ENCODE measurements at places on chromosomes 6 and 20.

GRCh38 chr20:42392442-42392841 lies 774.3 kb upstream of the CHD6 start:
- no peak for DNase-seq

DNA sequence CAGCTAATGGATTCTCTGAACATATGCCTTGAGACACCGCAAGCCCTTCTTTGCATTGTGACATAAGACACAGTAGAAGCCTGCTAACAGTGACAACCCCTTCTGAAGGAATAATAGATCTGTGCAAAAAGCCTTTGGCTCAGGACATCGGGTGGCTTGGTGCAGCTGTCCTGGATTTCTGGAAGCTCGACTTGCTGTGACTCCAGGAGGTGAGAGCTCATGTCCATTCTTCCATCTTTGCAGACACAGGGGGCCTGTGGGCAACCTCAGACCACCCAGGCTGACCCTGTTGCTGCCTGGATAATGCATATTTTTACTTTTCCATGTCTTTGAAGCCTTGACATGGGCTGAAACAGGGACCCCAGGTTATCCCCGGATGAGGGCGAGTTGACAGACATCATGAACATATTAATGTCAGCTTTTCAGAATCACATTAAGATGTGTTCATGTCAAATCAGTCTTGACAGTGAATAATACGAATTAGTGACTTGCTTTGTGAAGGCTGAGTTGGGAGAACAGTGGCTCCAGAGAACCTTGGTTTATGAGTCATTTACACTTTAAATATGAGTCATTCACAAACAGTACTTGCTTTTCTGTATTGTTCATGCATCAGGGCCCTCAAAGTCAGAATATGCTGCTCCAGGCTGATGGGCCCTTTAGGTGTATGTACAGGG lies 66.8 kb upstream of the IYD start:
- DNase-seq: no peak

DNA sequence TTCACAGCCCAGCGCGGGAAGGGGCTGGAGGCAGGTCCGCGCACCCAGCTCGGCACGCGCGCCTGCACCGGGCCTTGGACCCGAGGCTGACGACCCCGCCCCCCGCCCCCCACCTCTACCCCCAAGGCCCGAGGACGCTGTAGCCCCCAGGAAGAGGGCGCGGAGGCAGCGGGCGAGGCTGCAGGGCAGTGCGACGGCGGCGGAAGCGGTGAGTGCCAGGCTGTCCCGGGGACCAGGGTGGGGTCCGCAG lies 1.2 kb downstream of the LIME1 start:
- no peak for DNase-seq

DNA sequence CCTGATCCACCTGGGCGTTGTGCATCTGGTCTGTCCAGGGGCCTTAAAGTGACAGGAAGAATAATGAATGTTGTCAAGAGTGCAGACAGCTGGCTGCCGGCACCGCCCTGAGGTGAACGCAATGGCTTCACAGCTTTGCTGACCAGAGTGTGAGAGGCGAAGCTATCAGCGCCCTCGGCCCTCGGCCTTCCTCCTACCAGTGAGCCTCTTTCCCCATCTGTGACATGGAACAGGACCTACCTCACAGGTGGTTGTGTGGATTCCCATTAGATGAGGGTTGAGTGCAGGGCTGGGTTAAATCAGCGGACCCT lies 54.8 kb downstream of the CTCFL start:
- DNase-seq: no peak

- DNase-seq: no peak
Measured at GRCh38 chr6:89302936-89303335, 12.2 kb downstream of the GABRR2 start.

DNA sequence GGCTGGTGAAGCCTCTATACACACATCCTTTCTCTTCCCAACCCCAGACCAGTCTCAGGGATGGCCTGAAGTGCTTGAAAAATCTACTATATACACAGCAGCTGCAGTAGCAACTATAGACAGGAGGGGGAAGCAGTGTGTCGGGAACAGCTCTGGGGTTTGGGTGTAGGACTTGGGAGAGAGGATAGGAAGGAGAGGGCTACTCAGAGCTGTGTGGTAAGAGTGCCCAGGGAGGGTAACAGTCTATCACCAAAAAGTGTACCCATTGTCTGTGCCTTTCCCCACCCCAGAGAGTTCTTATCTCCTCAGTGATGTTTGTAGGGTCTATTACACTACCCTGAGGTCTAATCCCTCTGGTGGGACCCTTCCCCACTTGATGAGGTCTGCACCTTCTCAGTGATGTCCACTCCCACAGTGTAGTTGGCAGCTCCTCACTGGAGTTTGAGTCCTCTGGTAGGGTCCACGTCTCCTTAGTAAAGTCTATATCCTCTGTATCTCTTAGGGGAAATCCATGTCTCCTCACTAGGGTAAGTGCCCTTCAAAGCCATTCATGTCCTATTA lies 1.5 kb upstream of the GGT7 start:
- peak; percentile 56 for DNase-seq

- DNase-seq: no peak
Measured at GRCh38 chr6:144232176-144232831, 52.8 kb upstream of the UTRN start.

DNA sequence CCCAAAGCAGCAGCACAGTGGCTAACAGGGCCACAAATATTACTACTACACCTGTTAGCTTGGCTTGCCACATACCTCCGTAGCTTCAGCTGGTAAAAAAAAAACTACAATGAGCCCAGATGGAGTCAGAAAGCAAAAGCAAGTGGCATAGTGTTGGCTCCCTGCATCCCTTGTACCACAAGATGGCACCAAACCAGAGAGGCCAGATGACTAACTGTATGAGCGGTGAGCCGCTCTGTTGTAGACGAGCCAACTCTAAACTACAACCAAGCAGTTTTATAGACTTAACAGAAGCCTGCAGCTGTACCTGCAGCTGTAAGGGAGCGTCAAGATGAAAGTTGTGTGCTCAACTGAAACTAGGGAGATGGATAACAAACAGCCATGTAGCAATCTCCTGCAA lies 84.5 kb upstream of the MCHR2 start:
- no peak for DNase-seq

DNA sequence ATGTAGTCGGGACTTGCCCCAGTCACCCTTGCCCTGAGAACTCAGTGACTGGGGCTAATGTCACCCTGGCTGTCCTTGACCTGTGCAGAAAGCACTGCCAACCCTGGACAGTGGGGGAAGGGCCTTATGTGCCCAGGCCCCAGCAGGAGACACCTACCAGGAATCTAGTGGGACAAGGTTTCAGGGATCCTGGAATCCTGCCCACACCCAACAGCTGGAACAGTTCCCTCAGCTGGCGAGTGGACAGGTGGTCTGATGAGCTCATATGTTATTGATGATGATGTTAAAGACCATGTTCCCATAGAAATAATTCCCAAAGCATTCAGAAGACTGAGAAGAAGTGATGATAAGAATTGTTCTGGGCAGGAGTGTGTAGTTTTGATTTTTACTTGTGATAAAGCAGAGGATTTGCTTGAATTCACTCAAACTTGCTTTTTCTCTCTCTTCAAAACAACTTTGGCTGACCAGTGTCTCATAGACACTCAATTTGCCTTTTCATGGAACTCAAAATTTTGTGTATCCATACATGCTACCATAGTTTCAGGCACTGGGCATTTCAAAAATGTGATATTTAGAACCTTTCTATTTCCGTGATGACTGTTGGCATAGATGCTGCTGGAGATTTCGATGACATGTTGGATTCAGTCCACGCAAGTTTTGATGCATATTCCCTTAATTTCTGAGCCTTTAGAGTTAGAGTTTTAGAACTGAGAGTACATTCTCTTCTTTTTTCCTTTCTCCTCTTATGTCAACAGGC lies 79.3 kb downstream of the SLC22A3 start:
- no peak for DNase-seq

GRCh38 chr20:43960231-43960630 lies 45.6 kb downstream of the TOX2 start:
- no peak for DNase-seq

GRCh38 chr20:47843886-47844567 lies 58.7 kb upstream of the SULF2 start:
- no peak for DNase-seq

DNA sequence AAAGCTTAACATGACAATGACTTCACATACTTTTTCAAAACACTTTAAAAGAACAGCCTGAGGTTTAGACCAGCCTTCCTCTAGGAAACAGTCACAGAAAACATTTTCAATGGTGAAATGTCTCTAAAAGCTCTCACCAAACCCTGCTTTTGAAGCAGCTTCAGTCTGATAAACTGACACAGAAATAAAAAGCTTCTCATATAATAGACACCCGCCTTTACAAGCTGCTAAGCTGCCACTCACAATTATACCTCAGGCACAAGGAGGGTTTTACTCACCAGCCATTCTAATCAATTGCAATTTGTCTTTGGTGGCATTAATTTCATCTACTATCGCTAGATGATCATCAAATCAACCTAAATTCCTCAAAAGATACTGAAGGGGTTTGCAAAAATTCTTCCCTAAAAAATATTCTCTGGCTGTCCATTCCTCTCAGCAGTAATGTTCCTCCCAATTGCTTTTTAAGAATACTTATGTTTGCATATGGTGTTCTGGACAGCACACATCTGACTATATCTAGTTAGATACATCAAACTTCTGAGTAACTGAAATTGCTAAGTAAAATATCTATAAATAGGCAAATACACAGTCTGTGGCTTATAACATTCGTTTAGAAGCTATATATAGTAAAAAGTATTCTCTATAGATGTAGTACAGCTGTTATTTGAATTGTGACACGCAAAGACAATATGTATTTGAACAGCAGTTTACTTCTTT lies 29.4 kb downstream of the KIF13A start:
- DNase-seq: no peak

- no peak for DNase-seq
Measured at GRCh38 chr6:41181566-41181965, 18.6 kb upstream of the TREM2 start.

GRCh38 chr6:83505356-83505755 lies 7.0 kb upstream of the PRSS35 start:
- DNase-seq: no peak

- DNase-seq: no peak
Measured at GRCh38 chr6:4637691-4638433, 138.3 kb upstream of the CDYL start.

- no peak for DNase-seq
Measured at GRCh38 chr20:44092551-44093248, 94.3 kb downstream of the JPH2 start.

DNA sequence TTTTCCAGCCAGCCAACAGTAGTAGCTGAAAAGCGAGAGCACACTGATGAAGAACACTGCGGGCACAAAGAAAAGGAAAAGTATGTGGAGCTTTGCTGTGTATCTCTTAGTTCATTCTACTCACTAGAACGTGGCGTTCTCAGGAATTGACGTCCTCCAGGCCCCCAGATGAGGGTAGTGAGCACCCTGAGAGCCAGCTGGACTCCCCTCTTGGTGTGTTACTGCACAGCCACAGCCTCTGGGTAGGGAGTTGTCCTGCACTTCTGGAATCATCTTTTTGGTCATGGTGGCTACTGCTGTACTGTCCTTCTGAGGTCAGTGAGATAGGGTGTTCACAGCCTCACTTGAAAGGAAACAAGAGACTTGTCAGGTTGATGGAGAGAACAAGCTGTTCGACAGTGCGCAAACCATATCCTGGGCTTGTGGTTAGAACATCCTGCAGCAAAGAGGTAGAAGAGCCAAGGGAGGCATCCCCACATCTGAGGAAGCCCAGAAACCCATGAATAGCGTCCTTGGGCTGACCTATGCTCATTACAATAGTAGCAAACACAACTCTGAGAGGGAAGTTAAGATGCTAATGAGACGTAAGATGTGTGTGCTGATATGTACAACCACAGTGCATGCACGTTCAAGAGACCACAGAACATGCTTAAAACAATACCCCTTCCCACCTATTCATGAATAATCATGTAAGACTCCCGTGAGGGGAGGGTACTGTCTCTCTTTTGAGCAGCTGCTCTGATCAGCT lies 14.6 kb upstream of the HLA-F start:
- no peak for DNase-seq

GRCh38 chr6:2575236-2575635 lies 175.5 kb downstream of the MYLK4 start:
- DNase-seq: no peak

- no peak for DNase-seq
Measured at GRCh38 chr6:163651426-163651825, 236.9 kb downstream of the QKI start.

DNA sequence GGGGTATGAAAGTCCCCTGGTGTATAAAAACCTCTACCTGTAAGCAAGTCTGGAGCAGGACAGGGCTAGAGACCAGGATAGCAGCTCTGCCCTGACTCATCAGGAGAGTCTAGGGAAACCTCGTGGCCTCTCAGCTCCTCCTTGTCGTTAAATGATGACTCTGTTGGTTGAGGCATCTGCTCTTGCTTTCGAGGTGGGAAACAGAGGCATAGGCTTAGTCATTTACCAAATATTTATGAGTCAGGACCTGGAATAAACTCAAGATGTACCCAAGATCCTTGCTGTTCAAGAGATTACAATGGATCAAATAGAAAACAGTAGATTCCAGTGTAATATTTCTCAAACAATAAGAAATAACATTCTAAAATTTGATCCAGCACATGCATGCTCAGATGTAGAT lies 5.5 kb downstream of the MANBAL start:
- no peak for DNase-seq

- no peak for DNase-seq
Measured at GRCh38 chr20:2418388-2418787, 37.7 kb downstream of the TGM6 start.

DNA sequence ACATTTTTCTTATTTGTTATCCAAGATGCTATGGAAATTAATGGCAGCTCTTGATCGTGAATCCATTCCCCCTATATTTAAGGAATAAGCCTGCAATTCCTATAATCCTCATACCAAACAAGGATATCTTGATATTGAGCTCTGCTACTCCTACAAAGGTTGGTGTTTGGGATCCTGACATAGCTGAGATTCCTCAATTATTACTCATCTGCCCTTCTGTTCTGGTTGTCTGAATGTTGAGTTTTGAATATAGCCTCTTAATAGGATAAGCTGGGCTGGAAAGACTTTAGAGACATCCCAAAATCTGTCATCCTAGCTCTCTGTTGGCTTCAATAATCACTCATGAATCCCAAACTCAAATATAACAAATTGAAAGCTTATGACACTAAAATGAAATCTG lies 49.9 kb downstream of the CLIC5 start:
- no peak for DNase-seq

DNA sequence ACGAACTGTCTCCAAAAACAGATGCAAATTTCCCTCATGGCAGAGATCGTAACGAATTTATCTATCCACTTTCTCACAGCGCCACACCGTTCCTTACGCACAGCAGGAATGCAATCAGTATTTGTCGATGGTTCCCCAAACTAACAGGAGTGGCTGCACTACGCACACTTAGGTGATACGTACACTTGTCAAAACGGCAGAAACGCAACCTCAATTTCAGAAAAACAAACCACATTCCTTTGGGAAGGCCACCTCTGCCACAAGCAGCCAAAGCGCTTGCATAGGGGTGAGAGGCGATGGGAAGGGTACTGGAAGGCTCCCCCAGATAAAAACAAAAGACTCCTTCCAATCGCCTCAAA lies 638 bp downstream of the MDN1 start:
- DNase-seq: peak; percentile 32
